ENCODE measurements at places on chromosomes 6 and 20. TPM values are rescaled to one million over a fixed set of nuclear protein-coding genes. Genes with fewer than 3 reads are reported as not detected.

Gene SUPT3H
- total RNA-seq: 6.4 TPM

Gene CCND3
- 138 TPM for total RNA-seq

Gene POU5F1
- 13.6 TPM for total RNA-seq

Gene BANF2
- total RNA-seq: not detected

Gene ADGRF5
- total RNA-seq: 178 TPM

- H3K4me3 ChIP-seq: no peak overlapping the region
- H3K36me3 ChIP-seq: no peaks in the 10 kb centered on the region
- H3K27me3 ChIP-seq: no peaks in the 10 kb centered on the region
- H3K4me1 ChIP-seq: no peaks in the 10 kb centered on the region
- no peak overlapping the region for H3K27ac ChIP-seq
- DNase-seq: no peak
These were observed 38.7 kb downstream of the CDH4 start for GRCh38 chr20:61290721-61291120.

GRCh38 chr20:1456300-1456699, 10.3 kb downstream of the NSFL1C start:
- no peaks in the 10 kb centered on the region for H3K4me1 ChIP-seq
- H3K27me3 ChIP-seq: no peaks in the 10 kb centered on the region
- no peak for DNase-seq
- no peak overlapping the region for H3K27ac ChIP-seq

- H3K4me3 ChIP-seq: no peak overlapping the region
- no peak overlapping the region for H3K27ac ChIP-seq
- no peaks in the 10 kb centered on the region for H3K4me1 ChIP-seq
- H3K36me3 ChIP-seq: no peaks in the 10 kb centered on the region
These were observed 22.8 kb upstream of the PCMTD2 start for GRCh38 chr20:64232794-64233193.

DNA sequence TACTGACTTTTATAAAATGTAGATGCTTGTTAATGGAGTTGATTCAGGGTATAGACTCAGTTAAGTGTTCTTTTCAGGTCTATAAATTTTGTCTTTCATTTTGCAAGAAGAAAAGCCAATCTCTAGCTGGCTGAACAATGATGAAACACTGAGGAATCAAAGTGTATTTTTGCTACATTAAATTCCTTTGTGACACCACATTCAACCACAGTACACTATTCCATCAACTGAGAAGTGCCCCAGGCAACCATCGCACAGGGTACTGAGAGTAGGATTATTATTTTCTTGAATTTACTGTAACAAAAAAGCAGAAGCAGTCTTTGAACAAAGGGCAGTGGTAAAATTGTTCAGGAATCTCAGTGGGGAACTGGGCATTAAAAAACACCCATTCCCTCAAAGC, 83.6 kb downstream of the PREP start:
- no peaks in the 10 kb centered on the region for H3K4me1 ChIP-seq
- DNase-seq: no peak
- no peak overlapping the region for H3K4me3 ChIP-seq
- H3K36me3 ChIP-seq: no peaks in the 10 kb centered on the region
- H3K27me3 ChIP-seq: no peaks in the 10 kb centered on the region

DNA sequence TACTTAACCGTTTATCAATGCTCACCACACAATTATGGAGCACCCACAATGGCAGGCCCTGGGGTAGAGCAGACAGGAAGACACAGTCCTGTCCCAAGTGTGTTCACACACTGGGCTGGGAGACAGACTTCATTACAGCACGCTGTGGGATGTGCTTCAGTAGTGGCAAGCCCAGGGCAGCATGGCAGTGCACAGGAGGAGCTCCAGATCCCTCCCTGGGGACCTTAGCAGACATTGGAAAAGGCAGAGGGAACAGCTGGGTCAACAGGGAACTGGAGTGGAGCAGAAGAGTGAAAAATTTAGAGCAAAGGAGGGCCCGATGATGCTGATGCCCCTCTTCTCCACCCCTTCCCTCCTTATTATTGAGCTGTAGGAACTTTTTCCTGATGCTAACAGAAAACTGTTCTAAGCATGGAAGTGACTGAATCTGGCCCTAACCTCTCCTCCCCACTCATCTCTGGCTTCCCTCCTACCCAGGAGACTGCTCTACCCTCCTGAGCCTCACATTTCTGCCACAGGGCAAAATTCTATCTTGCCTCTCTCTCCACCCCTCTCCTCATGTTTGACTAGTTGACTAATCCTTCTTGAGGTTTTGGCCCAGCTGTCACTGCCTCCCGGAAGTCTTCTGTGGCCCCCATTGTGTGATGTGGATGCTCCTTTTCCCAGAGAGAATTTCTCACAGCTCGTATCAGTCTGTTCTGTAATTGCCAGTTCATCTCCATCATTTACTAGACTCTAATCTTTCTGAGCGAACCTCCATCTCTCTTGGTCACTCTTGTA, 41.3 kb upstream of the NOP56 start:
- no peaks in the 10 kb centered on the region for H3K36me3 ChIP-seq
- H3K27ac ChIP-seq: no peak overlapping the region
- DNase-seq: no peak

DNA sequence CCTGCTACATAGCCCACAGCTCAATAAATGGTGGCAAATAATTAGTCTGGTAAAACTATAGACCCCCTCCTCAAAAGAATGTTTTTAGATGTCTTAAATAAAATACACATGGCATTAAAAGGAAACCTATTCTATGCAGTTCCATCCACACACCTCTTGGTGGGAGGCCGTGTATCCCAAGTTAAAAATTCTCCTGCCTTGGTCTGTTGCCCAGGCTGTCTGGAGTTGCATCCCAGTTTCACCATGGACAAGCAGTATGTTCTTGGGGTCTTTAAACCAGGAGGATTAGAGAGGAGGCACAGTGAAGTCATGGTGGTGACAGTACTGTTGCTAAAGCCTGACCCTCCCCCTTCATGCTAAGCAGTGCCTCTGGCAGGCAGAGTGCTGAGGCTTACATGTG, 95.5 kb downstream of the SULF2 start:
- no peak for DNase-seq
- H3K27ac ChIP-seq: no peak overlapping the region
- no peaks in the 10 kb centered on the region for H3K36me3 ChIP-seq
- H3K4me3 ChIP-seq: no peak overlapping the region

- H3K4me1 ChIP-seq: no peaks in the 10 kb centered on the region
- H3K36me3 ChIP-seq: no peaks in the 10 kb centered on the region
- H3K27me3 ChIP-seq: no peaks in the 10 kb centered on the region
- H3K4me3 ChIP-seq: peak overlapping the region; percentile 32
- H3K27ac ChIP-seq: peak overlapping the region; percentile 18
These were observed 1234.7 kb upstream of the GJE1 start for GRCh38 chr6:140897804-140898573.

DNA sequence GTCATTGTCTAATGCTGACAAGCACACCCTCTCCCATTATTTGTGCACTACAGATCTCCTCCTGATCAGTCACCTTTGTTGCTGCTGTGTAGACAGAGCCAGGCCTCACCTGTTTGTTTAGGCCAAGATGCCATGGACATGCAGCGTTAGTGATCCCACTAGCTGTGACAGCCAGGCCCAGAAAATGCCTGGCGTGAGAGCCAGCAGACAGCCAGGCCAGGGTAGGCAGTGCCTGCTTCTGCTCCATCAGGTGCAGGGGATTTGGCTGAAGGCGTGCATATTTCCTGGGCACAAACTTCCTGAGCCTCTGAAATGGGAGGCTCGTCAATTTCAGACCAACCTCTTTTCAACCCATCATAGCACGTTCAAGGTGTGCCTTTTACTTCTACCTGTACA, 27.3 kb downstream of the MANBAL start:
- no peak for DNase-seq
- no peak overlapping the region for H3K27ac ChIP-seq
- peaks cover 17% of the 10 kb centered on the region for H3K4me1 ChIP-seq
- H3K27me3 ChIP-seq: no peaks in the 10 kb centered on the region
- no peak overlapping the region for H3K4me3 ChIP-seq
- peaks cover 36% of the 10 kb centered on the region for H3K36me3 ChIP-seq

DNA sequence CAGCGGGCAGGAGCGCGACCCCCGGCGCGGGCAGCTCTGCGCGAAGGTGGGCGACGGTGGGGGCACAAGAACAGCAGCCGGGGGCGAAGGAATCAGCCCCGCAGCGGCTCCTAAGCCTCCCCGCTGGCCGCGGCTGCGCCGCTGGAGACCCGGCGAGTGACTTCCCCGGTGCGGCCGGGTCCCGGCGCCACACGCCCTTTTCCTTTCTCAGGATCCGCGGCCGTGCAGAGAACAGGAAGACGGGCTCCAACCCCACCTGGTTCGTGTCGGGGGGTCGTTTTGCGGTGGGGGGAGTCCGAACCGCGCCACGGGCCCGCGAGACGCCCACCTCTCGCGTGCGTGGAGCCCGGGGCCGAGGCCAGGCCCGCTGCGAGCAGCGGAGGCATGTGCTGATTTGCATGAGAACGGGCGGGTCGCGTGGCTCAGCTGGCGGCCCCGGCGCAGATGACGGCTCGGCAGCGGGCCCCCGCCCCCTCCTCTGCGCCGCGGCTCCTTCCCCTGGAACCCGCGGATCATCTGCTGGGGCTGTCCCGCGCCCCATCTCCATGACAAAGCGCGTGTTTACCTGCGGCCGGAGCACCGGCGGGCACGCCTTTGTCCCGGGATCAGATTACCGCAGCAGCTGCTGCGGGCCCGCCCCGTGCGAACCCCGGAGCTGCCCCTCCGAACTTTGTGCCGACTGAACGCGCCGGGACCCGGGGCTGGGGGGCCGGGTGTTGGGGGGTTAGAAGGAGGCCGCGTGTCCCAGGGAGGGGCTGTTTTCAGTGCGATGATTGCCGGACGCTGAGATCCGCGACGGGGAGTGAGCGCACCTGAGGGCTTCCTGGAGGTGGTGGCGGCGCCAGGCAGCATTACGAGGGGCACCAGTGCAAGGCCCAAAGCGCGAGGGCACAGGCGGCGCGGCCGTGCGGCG, 4.9 kb upstream of the DLL1 start:
- H3K4me1 ChIP-seq: peaks cover 51% of the 10 kb centered on the region
- no peaks in the 10 kb centered on the region for H3K36me3 ChIP-seq
- no peak for DNase-seq
- H3K27me3 ChIP-seq: no peaks in the 10 kb centered on the region
- no peak overlapping the region for H3K27ac ChIP-seq

GRCh38 chr6:152117156-152118133, 310.0 kb downstream of the ESR1 start:
- no peak for DNase-seq
- H3K4me3 ChIP-seq: no peak overlapping the region
- H3K4me1 ChIP-seq: peaks cover 5% of the 10 kb centered on the region
- H3K27ac ChIP-seq: no peak overlapping the region
- H3K27me3 ChIP-seq: no peaks in the 10 kb centered on the region

- H3K36me3 ChIP-seq: no peaks in the 10 kb centered on the region
- no peak overlapping the region for H3K4me3 ChIP-seq
- H3K27me3 ChIP-seq: no peaks in the 10 kb centered on the region
- no peak overlapping the region for H3K27ac ChIP-seq
These were observed 93.0 kb upstream of the MAFB start for GRCh38 chr20:40782043-40782368.

DNA sequence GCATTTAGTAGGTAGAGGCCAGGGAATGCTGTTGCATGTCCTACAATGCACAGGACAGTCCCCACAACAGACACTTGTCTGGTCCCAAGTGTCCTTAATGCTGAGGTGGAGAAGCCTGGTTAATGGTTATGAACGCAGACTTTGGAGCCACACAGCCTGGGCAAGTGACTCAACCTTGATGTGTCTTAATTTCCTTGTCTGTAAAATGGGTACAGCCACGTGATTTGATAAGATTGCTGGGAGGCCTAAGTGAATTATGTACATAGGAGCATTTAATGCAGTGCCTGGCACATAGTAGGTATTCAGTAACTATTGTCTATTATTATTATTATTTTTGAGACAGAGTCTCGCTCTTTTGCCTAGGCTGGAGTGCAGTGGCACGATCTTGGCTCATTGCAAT, 11.4 kb downstream of the KCNG1 start:
- DNase-seq: no peak
- H3K36me3 ChIP-seq: no peaks in the 10 kb centered on the region
- H3K27me3 ChIP-seq: no peaks in the 10 kb centered on the region
- no peaks in the 10 kb centered on the region for H3K4me1 ChIP-seq
- H3K27ac ChIP-seq: no peak overlapping the region

DNA sequence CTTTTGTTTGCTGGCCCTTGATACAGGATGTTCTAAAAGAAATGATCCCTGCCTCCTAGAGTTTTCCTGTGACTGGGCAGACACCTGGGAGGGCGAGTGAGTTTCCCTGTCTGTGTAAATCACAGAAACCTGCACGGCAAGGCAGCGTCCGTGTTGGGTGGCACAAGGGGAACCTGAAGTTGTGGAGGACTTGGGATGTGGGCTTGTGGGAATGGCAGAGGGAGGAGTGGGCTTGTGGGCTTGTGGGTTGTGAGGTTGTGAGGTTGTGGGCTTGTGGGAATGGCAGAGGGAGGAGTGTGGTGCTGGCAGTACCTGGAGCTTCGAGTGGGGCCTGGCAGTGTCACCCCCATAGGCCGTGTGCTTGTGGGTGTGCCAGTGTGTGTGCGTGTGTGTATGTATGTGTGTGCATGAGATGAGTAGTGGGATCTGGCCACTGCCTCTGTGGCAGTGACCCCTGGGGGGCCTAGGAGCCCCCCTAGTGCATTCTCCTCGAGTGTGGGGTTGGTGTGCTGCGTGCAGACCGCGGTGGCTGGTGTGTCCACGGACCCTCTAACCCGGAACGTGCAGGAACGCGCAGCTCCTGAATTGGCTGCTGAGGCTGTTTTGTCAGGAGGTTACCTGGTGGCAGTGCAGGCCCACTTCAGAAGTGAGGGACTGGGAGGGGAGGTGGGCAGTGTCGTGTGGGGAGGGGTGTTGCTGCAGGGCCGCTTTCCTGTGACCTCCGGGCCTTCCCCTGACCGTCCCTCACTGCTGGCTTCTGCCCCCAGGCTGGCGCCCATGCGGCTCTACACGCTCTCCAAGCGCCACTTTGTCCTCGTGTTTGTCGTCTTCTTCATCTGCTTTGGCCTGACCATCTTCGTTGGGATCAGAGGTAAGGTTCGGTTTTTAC, 13.0 kb downstream of the TMEM181 start:
- H3K27me3 ChIP-seq: no peaks in the 10 kb centered on the region
- H3K4me3 ChIP-seq: no peak overlapping the region
- H3K4me1 ChIP-seq: peaks cover 28% of the 10 kb centered on the region
- H3K36me3 ChIP-seq: peaks cover 8% of the 10 kb centered on the region
- peak overlapping the region; percentile 1 for H3K27ac ChIP-seq

DNA sequence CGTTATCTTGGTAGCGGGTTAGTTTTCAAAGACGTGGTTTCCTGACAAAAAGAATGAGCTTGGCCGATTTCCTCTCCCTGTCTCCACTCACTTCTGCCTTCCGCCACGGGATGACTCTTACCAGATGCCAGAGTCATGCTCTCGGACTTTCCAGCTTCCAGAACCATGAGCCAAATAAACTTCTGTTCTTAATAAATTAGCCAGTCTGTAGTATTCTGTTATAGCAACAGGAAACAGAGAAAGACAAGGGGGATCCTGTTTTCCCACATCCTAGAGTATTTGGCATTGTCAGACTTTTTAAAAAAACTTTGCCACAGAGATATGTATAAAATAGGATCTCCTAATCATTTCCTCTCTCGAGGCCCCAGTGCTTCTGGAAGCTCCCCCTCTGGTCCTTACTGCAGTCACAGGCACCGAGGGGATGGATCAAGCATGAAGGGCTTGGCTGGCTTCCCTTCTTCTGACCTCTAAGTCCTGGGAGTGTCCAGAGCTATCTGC, 84.9 kb upstream of the NAA20 start:
- DNase-seq: peak; percentile 51
- H3K4me3 ChIP-seq: no peak overlapping the region
